ENCODE measurements at places on chromosomes 5 and 9. TPM values are rescaled to one million over a fixed set of nuclear protein-coding genes. Genes with fewer than 3 reads are reported as not detected.

DNA sequence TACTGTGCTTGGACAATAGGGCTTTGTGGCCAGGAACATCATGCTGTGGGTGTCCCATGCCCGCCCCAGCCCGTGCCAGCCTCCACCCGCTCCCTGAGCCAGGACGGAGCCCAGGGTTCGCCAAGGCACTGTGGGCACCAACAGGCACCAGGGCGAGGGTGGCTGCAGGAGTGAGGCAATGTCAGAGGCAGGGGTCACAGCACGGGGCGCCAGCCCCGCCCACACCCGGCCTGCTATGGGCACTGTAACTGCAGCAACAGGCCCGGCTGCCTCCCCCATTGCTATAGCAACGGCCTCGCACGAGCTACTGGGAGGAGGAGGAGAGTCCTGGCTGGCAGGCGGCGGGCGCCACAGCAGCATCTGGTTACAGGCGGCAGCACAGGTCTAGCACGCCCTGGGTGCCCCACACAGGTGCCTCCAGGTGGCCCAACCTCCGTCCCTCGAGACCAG is 2.5 kb downstream of the ABCA2 start:
- no peak for DNase-seq

- DNase-seq = no peak
Measured at GRCh38 chr5:66793049-66793448, 196.9 kb downstream of the MAST4 start.

GRCh38 chr9:95461448-95462248 is 55.1 kb downstream of the PTCH1 start:
- DNase-seq = no peak

TRAF1 gene
- 1.4 TPM for total RNA-seq

PITX1 gene
- total RNA-seq = not detected

- DNase-seq = peak; percentile 75
Measured at GRCh38 chr9:121652021-121652837, 795 bp downstream of the DAB2IP start.

GAPT gene
- not detected for total RNA-seq

DNA sequence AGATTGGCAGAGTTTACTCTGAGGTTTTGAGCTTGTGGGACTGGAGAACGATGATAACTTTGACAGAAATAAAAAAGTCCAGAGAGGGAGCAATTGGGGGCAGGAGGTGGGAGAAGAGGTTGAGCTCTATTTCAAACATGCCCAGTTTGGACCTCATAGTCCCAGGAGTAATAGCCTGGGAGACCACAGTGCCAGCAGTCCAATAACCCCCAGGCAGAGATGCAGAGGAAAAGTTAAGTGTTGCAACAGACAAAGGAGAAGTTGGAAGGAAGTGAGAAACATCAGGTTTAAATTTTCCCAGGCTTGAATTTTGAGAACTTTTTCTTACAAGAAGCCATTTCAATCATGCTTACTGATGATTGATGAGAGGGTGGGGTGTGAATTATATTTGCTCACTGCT is 117.0 kb upstream of the GHR start:
- DNase-seq = no peak

GRCh38 chr5:15493501-15493900 is 6.5 kb upstream of the FBXL7 start:
- no peak for DNase-seq

SLC36A2 gene
- total RNA-seq = not detected

- peak; percentile 88 for DNase-seq
Measured at GRCh38 chr9:89743573-89744254, 138.9 kb downstream of the GADD45G start.

DNA sequence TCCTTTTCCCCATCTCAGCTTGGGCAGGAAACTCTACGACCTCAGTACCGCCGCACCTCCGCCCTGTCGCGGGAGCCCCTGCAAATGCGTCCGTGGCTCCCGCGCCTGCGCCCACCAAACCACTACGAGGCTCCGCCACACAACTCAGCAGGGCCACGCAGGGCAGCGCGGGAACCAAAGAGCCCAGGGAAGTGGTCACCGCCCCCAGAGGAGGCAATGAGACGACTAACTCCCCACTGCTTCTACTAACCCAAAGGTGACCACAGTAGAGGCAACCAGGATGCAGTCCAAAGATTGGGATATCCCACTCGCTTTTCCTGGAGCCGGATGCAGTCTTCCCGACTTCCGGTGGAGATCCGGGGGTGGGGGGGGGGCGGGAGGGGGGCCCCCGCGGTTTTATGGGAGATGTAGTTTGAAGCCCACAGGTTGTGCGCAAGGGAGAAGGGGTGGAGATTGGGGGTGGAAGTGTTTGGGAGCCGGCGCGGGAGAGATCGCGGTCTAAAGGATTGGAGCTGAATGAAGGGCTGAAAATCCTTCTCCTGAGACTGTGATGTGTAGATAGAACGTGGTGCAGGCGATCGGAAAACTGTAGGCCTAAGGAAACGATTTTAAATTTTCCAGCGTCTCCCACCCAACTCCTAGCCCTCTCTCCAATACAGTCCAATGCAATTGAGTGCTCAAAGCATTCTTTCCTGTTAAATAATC is at the start of gene NUDT12:
Gene NUDT12 (minus strand): TSS at position 337 of the 705 bp plus-strand sequence. CDS start 2,541 bp downstream, outside the sequence.
- DNase-seq = peak; percentile 80

DNA sequence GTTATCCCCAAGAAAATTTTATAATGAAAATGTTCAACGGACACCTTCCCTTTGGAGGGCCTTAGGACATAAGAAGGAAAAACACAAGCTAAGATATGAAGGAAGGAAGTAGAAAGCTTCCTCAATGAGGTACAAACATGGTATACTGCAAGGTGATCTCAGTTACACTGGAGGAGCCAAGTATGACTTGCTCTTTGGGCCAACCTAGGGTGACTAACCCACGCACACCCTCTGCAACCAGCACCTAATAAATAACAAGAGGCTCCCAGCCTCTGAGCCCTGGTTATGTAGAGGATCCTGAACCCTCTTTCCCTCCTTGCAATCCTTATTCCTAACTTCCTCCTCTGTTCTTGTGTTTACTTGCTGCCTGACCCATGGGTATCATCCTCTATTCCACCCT is 38.3 kb upstream of the KCNV2 start:
- DNase-seq = no peak

DNA sequence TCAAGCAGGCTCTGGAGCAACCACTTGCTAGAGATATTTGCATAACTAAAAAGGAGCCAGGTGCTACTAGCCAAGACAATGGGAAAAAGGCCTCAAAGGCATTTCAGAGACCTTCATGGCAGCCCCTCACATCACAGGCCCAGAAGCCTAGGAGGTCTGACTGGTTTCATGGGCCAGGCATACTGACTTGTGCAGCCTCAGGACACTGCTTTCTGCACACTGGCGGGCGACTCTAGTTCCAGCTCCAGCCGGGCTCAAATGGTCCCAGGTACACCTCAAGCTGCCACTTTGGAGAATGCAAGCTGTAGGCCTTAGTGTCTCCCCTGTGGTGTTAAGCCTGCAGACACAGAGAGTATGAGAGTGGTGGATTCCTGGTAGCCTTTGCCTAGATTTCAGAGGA is 27.1 kb downstream of the COX7C start:
- no peak for DNase-seq

STPG3 gene
- total RNA-seq = not detected

DNA sequence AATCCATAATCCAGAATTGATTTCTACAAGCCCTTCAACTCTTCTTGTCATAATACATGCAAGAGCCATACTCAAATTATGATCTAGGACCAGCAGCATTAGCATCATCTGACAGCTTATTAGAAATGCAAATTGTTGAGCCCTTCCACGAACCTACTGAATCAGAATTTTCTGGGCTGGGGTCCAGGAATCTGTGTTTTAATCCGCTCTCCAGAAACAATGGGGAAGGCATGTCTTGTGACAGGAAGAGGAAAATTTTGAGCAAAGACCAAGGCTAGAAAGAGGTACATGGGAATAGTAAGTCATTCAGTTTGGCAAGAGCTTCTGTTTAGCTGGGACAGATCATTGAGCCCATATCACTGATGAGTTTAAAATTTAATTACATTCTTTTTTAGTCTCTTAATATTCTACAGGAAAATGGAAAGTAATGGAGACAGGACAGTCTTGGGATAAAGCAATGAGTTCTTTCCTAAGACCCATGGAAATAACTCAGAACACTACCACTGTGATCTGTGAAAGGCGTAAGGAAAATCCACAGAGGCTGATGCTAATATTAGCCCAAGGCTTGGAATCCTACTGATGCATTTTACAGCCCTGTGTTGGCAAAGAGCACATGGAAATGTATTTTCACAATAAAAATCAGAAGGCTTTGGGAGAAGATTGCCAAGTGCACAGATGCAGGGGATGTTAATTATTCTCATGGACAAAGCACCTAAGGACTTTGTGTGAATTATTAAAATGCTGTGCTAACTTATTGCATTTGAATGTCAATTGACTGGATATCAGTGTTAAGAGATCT is 73.7 kb upstream of the STK32A start:
- DNase-seq = no peak

DNA sequence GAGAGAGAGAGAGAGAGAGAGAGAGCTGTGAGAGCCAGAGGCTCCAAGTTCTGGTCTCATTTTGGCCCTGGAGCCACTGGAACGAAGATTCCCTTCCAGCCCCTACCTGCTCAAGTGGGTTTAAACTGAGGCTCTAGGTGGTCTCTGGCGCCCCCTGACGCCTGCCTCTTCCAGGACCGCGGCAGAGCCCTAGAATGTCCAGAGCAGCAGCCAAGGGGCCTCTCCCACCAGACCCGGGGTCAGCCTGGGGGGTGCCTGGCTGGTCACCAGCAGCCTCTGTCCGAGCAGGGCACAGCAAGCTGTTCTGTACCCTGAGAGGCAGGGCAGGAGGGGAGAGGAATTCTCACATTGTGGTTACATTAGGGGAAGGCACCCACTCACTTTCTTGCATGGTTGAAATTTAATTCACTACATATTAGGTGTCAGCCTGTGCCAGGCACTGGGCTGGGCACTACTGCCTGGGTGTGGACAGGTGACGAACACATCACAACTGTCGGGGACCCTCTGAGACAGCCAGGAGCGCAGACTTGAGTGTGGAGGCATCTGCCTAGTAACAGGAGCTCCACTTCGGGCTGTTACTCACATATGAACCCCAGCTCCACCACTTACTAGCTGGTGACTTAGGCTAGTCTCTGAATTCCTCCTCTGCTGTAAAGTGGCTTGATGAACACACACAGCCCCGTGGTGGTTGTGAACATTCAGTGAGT is 44.5 kb downstream of the AMBP start:
- DNase-seq = peak; percentile 90

HTR4 gene
- total RNA-seq = not detected

FBN2 gene
- total RNA-seq = 29.2 TPM

All from H7 (cell line).